ENCODE measurements at places on chromosomes 1 and 21.
A peak's percentile ranks its signal among the peaks of the same experiment; 100 is the strongest.

GRCh38 chr1:247013391-247013790, 5.5 kb upstream of the ZNF695 start:
- no peak for DNase-seq

DNA sequence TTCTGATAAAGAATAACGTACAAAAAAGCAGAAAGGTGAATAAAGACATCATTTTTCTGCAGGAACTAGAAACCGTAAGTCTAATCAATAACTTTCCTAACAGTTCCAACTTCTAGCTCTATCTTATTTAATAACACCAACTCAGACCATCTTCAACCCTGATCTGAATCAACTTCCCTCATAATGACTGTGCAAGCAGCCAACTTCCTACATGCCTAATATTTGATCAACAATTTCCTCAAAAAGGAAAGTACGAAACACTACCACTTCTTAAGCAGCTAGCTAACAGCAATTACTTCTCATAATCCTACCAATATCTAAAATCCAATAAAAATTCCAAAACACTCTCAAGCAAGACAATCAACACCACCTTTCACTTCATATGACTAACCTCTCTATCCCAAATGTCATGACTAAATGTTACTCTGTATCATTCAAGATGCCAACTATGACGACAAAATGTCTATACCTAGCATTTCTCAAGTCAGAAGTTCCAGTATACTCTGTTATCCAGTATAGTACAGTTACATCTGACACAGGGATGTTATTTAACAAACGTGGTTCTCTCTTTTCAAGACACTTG, 1.7 kb downstream of the COP1 start:
- DNase-seq: no peak

DNA sequence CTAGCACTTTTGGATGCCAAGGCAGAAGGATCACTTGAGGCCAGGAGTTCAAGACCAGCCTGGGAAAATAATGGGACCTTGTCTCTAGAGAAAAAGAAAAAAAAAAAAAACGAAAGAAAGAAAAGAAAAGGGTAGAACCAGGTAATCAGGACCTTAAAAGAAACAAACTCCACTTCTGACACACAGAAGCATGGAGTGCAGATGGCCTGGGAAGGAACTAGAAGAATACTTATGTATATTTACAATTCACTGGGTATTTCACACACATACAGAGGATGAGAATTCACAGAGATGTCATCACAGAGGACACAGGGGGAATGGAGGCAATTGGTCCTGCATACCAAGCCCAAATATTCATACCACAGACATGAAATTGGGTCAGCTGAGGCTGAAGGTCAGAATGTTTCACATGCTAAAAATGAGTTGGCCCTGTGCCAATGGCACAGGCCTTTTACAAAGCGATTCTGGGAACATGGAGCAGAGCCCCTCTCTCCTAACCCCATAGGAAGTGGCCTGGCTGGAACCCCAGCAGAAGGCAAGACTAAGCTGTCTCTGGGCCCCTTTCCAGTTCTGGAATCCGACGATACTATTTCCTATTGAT, 4.4 kb downstream of the B4GALT3 start:
- DNase-seq: no peak

DNA sequence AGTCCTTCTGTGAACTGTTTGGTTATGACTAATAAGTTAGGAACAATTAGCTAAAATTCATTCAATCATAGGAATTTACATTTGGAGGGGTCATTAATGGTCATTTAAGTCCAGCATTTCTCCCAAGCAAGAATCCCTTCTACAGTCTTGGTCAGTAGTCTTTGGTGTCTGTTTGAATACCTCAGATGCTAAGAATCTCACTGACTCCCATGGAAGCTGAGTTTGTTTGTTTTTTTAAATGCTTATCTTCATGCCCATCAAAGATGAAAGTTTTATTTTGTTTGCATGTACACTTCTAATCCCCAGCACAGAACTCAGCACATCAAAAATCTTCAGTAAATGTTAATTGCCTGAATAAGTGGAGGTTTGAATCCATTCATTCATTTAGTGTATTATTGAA, 41.3 kb upstream of the SLC44A3 start:
- DNase-seq: no peak

DNA sequence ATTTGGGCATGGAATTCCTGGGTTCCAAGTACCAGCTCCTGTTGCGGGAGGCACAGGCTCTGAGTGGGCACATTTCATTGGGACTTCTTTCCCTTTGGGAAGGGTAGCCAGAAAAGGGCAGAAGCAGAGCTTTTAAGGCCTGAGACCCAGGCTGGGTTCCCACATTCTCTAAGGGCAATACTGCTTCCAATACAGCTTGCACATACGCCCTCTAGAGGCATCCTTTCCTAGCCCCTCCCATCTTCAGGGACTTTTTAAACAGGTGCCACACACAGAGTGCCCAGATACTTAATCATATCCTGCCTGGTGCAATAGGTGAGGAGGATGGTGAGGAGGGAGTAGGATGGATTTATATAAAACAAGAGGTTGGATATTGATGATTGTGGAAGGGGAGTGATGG, 5.7 kb downstream of the GPR88 start:
- no peak for DNase-seq

DNA sequence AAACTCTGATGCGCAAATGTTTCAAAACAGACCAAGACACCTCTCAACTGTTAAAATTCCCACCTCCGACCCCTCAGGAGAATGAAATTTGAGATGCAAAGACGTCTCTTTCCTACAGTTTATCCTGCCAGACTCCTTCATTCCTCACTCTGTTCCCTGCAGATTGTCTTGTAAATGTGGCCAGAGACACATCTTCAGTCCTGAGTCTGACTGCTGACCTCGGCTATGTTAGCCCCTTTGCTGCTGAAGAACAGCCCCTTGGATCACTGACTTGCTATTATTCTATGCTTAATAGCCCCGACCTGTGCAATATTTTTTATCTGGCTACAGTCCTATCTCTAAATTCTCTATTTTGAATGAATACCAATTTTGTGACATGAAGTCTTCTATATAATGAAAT, 16.6 kb upstream of the ESRRG start:
- no peak for DNase-seq

- DNase-seq: no peak
These were observed 23.9 kb downstream of the PCNT start for GRCh38 chr21:46347791-46348381.

DNA sequence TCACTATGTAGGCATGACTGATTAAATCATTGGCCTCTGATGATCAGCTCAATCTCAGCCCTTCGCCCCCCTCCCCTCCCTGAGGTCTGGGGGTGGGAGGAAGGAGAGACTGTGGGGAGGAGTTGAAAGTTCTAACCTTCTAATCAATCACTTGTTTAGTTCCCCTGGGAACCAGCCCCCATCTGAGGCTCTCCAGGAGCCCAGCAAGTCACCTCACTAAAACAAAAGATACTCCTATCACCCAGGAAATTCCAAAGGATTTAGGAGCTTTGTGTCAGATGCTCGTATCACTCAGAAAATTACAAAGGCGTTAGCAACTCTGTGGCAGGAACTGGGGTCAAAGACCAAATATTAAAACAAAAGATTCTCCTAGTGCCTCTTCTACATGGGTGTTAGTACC, 21.6 kb downstream of the SYF2 start:
- DNase-seq: peak; percentile 18

DNA sequence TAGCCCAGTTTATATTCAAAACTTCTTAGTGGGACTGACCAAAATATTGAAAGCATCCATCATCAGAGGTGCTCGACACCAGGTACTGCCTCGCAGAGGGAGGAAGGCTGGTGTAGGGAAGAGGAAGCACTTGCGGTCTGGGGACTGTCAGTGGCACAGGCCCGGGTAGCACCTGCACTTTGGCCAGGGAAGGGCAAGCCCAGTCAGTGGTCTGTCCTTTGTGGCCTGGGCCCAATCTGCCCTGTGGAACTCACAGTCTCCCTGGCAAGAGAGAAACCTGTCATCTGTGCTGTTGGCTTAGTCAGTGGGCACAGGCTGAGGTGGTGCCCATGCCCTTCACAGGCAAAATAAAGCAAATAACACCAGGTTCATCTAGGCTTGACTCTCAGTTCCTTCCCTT, 77.4 kb downstream of the SYT6 start:
- no peak for DNase-seq

DNA sequence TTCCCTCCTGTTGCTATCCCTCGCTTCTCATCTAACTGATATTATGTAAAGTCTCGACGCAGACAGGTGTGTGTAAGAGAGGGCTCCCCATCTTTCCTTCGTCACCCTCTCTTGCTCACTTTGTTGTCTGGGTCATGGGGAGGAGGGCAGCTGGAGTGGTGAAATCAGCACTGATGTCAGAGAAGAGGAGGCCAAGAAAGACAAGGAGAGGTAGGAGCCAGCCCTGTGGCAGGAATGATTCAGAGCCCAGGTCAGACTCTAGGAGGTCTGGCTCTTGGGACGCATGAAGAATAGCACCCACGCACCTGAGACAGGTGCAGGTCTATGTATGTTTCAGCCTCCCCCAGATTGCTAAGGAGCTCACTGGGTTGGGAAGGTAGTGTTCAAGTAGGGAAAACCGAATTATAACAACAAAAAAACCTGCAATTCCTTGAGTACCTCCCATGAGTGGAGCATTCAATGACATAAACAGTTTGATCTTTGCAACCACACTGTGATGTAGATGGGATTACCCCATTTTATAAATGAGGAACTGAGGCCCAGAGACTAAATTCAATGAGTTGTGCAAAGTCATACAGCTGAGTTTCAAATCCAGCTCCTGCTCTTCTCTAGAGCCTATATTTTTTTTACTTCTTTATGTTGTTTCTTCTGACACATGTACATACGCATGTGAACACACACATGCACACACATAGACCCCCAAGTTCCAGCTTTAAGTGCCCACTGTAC, 10.4 kb downstream of the NUAK2 start:
- DNase-seq: no peak

DNA sequence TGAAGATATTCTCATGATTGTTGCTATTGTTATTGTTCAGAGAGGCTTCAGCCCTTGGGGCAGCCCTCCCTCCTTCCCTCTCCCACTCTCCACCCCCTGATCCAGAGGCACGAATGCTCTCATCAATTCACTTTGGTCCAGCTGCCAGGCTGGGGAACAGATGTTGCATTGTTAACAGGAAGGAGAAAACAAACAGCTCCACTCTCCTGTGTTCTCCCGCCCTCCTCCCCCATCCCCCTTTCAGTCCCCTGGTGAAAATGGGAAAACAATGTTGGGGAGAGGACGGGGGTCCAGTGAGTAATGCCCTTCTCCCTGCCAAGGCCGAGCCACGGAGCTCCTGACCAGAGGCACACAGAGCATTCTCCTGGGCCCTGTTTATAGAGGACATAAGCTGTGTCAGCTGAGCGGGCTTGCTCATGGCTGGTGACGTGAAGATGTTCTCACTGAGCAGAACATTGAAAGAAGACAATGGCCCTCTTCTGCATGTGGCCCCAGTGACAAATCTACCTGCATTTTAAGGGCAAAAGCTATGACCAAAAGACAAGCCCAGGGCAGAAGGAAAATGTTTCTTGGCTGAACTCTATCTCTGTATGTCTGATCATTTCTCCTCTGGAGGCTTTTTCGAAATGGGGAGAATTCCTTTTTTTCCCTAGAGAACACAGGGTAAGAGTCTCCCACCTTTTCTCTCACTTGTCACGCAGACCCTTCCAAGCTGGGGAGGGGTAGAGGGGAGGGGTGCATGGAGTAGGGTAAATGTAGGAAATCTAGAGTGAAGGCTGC, 111.7 kb downstream of the GLUL start:
- peak; percentile 77 for DNase-seq

DNA sequence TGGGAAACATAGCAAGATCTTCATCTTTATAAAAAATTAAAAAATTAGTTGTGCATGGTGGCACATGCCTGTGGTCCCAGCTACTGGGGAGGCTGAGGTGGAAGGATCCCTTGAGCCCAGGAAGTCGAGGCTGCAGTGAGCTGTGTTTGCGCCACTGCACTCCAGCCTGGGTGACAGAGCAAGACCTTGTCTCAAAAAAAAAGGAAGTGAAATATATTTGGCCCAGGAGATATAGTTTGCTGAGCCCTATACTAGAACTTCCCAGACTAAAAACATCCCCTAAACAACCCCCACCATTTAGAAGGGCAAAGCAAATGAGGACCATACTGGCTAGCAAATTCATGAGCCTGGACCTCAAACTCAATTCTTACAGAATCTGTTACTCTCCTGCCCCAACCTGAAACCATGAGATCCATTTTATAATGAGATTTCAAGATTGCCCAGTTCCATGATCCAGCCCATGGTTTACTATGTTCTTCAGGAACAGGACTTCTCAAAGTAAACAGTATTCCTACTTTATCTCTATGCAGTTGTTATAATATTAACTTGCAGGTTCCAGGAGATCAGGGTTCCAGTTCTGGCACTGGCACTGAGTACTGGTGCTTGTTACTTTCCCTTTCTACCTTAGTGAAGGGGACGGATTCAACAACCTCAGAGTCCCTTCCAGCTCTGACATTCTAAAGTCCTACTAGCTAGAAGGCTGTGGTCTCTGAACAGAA, 48.9 kb upstream of the TADA1 start:
- DNase-seq: no peak

DNA sequence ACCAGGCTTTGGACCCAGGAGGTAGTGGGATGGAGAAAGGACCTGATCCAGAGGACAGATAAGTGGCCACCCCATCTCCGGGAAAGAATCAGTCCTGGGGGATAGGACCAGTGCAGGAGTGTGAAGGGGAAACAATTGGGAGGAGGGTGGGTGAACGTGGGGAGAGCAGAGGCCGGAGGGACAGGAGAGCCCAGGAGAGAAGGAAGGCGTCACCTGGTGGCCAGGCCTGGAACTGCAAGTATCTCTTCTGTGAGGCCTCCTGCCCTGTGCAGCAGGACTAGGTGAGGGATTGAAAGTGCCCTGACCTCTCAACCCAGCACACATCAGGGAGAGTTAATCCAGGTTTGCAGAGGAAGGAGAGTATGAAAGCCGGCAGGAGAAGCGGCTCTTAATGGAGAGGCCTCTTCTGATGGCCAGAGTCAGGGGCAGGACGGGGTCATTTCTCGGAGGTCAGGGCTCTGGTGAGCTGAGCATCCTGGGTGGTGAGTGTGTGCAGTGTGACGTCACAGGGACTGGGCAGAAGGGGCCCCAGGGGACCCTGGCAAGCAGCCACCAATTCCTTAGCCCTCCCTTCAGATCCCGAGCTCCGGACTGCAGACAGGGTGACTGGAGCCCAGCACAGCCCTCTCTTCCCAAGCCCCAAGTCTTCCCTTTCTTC, 9.2 kb upstream of the LAD1 start:
- peak; percentile 91 for DNase-seq

DNA sequence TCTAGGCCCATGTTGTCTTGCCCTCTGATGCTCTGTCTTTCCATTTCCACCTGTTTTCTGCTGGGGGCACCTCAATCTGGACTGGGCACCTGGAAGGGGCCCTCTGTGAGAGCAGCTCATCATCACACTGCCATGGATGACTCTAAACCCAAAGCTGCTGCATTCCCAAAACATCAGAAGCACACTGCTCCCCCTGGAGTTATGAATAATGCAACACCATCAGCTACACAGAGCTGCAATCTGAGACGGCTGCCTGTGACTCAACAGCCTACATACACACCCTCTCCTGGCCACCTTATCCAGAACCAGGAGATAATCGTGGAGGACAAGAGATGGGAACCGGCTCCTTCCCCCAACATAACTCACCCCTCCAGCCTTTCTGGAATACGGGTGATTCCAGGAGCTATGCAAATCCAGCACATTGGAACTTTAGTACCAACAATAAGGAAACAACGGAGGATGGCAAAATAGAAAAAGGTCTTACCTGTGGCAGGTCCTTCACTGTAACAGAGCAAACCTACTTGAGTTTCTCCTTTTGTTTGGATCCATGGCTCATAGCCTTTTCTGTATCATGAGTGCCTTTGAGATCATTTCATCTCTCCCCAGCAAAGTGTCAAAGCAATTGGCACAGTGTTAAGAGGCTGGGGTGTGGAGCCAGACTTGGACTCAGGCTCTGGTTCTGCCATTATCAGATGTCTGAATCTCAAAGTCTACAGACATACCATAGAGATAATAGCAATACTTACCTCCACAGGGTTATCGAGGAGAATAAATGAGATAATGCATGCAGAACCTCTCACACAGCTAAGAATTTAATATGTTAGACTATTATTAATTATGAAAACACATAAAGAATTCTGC, 29.3 kb downstream of the AK2 start:
- DNase-seq: peak; percentile 86

Data from islet precursor cell (in vitro differentiated cells).